Dorsolateral prefrontal cortex (tissue), 122 donors: ENCODE measurements at places on chromosomes 12 and 14.

- DNase-seq: no peak
These were observed 5.7 kb downstream of the DPF3 start for GRCh38 chr14:72888192-72888591.

GRCh38 chr12:2053691-2054090 lies 904 bp downstream of the CACNA1C start:
- DNase-seq: no peak

DNA sequence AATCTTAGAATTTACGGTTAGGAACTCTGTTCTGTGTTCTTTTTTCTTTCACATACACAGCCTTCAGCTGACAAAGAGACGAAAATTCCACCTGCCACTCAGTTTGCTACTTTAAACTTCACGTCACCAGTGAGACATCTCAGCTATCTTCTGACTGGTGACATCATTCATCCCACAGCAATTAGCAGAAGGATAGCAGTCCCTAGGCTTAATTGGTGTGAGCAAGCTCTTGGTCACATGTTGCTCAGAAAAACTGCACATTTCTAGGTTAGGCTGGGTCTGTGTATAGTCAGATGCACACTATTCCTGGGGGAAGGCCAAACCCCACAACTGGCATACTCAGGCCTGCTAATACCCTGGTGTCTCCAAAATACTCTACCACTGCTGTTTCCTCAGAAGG lies 23.9 kb downstream of the SLC7A7 start:
- no peak for DNase-seq

DNA sequence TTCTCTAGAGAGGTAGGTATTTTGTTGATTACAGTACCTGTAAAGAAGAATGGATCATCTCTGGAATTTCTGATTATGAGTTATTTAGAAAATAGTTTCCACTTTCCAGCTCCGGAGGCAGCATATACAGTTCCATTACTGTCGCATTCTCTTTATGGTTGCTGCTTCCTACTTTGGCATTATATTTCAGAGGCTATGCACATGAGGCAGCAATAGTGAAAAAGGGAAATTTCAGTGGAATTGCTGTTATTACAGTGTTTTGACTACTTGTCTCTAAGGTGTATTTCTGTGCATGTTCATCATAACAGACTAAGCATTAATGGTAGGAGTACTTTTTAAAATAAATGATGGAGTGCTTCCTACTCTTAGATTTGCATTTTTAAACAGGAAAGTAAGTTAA lies 10.2 kb downstream of the GNG2 start:
- DNase-seq: no peak

- DNase-seq: no peak
These were observed 536.3 kb downstream of the TMEM121 start for GRCh38 chr14:106062502-106063272.

DNA sequence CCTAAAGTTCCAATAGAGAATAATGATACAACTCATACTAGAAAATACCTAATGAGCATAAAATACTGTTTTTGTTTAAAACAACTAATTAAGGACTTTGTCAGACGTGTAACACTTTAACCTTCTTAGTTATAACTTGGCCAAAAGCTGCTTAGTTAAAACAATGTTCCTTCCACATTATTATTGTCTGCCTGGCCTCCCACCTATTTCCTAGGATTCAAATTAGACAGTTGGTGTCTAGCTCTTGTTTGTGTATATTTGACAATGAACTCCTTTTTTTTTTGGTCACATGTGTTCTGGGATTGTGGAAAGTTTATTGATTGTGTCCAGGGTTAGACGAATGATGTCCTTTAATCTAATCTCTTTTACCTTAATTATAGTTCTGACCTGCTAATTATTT lies 67.6 kb upstream of the PSMA6 start:
- no peak for DNase-seq

- DNase-seq: no peak
These were observed 2.9 kb downstream of the GLT1D1 start for GRCh38 chr12:128856035-128856790.

DNA sequence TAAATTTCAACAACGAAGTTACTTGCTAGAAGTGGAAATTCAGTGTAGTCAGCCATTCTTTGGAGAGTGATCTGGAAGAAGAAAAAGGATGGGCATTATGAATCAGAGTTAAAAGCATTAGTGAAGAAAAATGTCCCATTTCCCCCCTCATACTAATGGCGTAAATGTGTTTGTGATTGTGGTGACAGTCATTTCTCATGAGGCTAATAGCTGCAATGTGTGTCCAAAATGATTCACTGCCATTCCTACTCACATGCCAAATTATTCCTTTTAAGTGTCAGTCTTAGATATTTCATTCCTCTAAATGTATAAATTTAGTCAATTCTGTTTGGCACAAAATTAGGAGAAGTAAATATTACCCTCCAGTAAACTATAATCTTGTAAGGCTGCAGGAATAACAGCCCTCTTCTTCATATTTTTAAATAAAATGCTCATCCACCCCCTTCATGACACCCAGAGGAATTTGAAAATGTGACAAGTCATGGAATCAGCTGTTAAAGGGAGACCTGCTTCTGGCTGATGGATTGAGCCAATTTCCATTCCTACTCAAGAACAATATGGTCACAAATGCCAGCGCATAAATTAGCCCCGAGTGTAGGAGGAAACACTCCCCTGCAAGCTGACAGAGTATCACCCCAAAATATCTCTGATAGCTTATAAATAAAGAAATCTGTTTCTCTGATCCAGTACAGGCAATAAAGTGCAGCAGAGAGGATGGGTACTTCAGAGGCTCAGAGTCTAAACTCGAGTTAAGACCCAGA lies 912.3 kb upstream of the SEL1L start:
- no peak for DNase-seq
